ENCODE measurements at places on chromosomes 5 and 9.

DNA sequence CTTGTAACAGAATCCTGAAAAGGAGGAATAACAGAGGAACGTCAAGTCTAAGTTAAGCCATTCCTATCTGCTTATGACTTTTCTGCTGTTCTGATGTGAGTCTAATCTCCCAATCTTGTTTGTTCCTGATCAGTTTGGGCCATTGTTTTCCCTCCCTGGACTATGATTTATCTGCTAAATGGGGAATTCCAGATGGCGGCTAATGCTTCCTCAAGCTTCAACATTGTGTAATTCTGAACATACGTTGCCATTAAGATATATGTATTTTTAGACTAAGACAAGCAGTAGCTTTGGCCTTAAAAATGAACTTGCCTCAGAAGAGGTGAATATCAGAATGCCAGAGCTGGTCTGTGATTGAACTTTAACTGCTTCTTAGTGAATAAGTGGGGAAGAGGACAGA is 142.7 kb downstream of the PRKACG start:
- DNase-seq: no peak

DNA sequence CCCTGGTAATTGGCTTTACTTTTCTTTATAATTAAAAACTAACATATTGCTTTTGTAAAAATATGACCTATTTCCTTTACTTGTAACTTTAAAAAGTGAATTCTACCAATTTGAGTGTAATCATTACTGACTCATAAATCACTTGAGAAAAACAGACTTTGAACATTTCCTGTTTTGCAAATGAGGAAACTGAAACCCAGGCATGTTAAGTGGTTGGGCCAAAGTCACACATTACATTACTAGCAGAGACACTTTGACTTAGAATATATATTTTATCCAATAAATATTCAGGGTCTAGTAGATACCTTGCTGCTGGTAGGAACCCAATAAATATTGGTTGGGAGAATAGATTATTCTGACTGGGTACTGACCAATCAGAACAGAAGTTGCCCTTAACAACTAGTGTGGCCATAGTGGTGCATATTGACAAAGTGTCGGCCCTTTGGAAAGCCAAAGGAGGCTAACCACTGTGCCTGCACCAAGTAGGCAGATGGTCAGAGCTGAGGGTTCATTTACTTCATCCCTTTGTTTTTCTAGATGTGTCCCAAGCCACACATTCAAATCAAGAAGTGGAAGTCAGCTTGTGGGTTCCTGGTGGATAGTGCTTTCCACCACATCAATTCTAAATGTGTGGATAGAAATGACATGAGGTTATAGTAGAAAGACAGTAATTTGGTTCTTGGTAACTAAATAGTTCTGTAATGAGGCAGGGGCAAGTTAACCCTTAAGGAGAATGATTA is 365.1 kb upstream of the RIOK2 start:
- no peak for DNase-seq

GRCh38 chr9:135971892-135972291 is 10.7 kb upstream of the UBAC1 start:
- DNase-seq: no peak

DNA sequence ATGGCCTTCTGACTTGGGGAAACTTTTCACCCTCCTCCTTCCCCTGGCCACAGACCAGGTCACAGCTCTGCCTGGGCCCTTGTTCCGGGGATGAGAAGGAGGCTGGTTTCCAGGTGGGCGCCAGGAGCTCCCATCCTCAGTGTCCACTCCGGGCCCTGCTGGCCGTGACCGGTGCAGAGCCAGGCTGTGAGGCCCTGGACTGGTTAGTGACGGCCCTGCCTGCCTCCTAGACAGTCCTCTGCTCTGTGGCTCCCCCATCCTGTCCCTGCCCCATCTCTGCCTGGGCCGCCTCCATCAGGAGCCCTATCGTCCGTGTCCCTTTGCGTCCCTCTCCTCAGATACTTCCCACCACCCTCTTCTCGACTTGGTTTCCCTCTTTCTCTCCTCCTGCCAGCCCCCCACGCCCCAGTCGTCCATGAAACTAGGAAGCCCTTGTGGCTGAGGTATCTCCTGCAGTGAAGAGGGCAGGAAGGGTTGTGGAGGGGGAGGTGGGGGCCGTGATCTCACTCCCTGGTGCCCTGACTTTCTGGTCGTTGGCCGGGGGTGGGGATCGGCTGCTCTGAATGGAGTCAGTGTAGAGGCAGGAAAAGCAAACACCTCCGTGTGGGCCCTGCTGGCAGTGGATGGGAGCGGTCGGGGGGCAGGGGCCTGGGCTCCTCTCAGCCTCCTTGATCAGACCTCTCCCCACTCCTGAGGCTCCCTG is 15.4 kb upstream of the CERCAM start:
- no peak for DNase-seq

- DNase-seq: no peak
Observed at GRCh38 chr5:73631500-73631899, 5.5 kb downstream of the ARHGEF28 start.
